RKO (cell line): ENCODE measurements at places on chromosomes 12 and 14.

- DNase-seq = no peak
These were observed 37.4 kb downstream of the ANKRD9 start for GRCh38 chr14:102471921-102472790.

GRCh38 chr12:75260316-75260715, 50.7 kb upstream of the KCNC2 start:
- DNase-seq = no peak

GRCh38 chr12:19964549-19964948, 403.8 kb upstream of the PDE3A start:
- no peak for DNase-seq

DNA sequence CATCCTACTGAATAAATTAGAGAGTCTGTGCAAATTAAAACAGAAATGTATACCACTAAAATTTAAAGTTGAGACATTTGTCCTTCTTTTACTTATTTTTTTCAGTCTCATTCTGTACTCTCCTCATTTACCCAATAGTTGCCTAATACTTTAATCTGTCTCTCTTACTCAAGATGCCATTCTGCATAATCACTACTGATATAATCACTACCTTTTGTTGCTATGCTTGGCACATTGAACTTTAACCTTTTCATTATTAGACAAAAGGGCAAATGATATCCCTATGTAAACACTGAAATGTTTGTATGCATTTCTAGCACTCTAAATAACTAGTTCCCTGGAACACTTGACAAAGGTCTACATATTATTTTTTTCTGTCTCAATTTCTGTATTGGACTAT, 1108.3 kb upstream of the FLRT2 start:
- no peak for DNase-seq

DNA sequence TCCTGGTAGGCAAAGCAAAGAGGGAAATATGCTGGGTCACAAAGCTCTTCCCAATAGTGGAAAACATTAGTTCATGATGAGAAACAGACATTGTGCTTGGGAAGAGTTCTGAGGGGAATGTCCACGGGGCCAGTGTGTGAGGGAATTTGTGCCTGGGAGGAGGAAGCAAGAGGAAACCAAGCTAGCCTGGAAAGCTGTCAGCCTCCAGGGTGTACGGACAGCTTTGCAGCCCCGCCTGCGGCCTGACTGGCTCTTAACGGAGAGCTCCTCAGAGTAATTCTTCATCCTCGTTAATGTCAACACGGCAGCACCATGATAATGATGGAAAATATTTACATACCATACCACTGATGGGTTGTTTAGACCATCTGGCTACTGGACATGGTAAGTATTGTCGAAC, 32.4 kb downstream of the PITPNM2 start:
- no peak for DNase-seq

DNA sequence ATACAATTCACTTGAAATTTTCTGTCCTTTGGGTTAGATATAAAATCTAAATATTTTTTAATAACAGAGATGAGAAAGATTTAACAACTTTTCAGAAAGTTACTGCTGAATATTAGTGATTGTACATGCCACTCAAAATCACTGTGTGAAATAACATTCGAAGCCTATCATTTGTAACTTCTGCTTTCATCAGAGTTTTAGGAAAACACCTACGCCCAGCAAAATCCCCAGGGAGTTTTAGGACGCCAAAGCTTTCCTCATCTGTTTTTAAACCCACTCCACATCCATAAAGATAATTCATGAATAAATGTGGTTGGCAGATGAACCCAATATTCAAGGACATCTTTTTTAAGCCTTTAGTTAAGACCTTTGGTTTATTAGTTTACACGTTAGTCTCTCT, 23.9 kb downstream of the TC2N start:
- DNase-seq = no peak

GRCh38 chr12:47773062-47773857, at the start of gene SLC48A1:
TSS of gene SLC48A1 (plus strand) at chr12:47773238. CDS start at chr12:47773305, 67 bp downstream.
- peak; percentile 74 for DNase-seq

DNA sequence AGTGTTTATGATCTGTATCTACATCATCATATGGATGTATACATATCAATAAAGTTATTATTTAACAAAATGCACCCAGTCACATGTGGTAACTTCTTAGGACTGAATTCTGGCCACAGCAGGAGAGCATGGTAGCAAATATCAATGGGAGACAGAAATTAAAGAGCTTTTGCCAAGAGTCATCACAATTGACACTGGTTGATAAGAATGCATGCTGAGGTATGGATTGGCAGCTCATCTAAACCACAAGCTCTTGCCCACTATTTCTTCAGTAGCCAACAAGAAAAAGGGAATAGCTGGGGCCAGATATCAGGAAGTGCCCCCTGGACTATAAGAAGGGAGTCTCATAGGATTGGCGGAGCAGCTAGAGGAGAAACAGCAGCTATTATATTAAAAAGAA, 9.4 kb upstream of the PTGR2 start:
- DNase-seq = no peak

DNA sequence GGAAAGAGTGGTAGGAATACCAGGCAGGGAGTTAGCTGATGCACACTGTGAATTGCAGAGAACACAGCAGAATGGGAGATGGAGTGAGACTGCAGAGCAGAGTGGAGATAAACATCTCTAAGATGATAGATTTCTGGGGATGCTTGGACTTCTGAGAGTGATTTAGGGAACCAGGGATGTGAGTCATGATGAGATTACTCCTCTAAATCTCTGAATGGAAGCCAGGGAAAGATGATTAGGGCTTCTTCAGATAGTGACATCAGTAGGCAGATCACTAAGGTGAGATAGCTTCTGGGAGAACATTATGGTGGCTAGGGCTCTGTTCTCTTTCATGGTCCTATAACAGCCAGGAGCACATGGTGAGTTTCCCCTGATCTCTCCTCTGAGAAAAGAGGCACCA, 501.5 kb upstream of the USP15 start:
- peak; percentile 16 for DNase-seq

DNA sequence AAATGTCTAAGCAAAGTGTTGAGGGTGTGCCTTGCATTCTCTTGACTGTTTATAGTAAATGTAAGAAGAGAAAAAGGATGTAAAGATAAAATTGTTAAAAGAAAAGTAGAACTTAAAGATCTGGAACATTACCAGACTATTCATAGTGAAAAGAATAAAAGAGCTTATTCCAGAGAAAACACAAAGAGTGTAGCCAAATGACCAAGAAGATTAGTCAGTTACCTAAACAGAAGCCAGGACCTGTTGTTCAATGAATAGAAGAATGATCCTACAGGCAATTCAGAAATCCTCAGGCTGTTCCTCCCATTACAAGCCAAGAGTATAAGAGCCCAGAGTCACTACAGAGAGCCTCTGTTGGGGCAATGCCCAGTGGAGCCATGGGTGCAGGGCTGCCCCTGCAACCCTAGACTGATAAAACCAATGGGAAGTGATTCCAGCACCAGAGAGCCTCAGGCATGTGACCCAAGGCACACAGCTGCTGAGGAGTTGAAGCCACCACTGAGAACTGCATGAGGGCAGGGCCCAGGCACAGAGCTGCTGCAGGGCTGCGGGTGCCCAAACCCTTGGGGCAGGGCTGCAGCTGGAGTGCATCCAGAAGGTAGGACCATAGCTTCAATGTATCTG, 91.1 kb upstream of the SLC38A4 start:
- no peak for DNase-seq

GRCh38 chr12:71746974-71747611, 7.6 kb upstream of the RAB21 start:
- peak; percentile 85 for DNase-seq

GRCh38 chr12:26331960-26332359, 136.6 kb downstream of the SSPN start:
- no peak for DNase-seq

DNA sequence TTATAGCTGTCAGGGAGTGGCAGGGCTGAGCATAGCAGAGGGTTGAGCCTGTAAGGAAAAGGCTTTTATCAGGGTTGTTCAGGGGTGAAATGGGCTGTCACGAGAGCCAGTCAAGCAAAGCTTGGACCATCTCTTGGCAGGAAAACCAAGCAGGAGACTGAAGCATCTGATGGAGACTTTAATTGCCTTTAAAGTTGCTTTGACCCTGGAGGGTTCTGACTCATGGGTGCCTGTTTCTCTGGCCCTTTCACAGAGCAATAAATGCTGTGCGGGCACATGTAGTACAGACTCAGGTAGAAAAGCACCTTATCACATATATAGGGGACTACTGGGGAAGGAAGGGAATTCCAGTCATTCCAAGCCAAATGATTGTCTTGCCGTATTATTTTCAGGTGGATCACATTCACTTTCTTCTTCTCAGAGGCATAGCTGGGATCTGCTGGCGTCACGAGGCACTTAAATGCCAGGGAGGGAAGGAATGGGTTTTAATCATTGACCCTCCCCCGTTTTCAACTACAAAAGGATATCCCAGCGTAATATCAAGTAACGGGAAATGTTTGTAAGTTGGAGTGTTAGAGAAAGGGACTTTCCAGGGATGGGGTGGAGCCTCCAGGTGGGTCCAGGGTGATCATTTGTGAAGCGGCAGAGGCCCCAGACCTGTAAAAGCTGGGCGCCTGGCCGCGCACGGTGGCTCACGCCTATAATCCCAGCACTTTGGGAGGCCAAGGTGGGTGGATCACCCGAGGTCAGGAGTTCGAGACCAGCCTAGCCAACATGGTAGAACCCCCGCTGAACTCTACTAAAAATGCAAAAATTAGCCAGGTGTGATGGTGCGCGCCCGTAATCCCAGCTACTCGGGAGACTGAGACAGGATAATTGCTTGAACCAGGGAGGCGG, 34.9 kb downstream of the PLEKHD1 start:
- no peak for DNase-seq

DNA sequence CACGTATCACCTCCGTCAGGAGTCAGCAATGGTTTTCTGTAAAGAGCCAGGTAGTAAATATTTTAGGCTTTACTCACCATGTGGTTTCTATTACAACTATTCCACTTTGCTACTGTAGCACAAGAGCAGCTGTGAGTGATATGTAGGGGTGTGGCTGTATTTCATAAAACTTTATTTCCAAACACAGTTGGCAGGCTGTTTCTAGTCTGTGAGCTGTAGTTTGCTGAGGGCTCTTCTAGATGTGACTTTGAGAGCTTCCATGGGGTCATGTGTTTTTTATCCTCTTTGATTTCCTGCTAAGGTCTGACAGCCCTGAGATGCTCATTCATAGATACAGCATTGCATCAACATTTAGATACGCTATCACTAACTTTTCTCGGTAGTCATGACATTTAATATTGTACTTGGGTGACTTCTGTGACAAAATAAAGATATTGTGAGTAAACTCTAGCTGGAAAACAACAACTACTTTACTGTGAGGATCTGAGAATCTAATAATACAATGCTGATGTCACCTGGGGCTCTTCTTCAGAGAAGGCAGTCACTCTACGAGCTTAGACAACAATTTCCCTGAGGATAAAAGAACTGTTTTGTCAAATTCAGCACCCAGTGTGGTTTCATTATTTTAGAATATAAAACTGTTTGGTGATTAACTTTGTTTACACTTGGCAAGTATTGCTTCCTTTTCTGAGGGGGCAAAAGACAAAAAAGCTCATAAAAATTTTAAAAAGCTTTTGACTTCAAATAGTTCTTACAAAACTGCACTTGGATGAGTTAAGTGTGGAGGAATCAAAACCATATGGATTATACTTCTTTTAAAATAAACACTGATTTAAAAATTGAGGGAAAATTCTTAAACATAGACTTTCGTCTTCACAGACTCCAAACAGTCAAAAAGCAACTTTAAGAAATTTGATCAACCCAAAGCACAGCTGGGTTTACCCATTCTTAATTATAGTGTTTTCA, 231.2 kb upstream of the DCN start:
- no peak for DNase-seq

DNA sequence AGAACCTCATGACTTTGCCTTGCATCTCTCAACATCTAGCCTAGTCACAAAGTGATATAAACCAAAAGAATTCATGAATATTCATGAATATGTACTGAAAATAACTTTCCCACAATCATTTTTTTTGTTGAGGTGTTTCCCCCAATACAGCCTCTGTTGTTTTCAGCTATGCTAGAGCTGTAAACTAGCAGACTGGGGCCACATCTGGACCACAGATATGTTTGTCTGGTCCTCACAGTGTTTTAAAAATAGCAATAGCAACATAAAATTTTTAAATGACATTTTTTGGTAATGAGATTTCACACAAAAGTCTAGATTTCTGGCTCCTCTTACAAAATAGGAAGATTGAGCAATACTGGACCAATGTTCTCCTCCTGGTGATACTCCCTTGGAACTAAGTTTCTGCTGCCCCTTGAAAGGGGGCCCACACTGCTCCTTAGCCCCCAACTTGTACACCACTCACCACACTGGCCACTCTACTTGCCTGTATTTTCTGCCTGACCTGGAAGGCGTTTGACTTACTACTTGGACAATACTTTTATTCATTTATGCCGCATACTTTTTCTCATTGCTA, 81.2 kb downstream of the BMP4 start:
- DNase-seq = no peak

GRCh38 chr14:76677534-76678145, 83.6 kb upstream of the VASH1 start:
- no peak for DNase-seq

DNA sequence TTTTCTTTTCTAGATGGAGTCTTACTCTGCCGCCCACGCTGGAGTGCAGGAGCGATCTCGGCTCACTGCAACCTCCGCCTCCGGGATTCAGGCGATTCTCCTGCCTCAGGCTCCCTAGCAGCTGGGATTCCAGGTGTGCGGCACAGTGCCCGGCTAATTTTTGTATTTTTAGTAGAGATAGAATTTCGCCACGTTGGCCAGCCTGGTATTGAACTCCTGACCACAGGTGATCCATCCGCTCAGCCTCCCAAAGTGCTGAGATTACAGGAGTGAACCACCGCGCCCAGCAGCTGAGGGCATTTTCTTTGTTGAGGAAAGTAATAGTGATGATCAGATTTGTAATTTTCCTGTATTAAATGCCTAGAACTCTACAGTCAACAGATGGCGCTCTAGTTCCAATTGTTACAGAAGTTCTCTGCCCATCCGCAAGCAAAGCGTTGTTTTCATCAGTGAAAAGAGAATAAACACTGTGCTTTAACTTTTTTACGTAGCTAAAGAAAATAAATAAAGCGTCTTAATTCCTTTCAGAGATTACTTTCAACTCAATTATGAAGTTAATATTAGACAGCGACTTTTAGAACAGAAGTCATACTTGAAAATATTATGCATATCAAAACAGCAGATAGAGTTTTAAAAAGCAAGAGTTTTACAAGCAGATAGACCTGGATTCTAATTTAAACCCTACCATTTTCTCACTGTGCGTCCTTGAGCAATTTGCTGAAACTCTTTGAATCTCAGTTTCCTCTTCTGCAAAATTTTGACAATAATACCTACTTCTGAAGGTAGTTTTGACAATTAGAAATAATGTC, 335.1 kb downstream of the DUSP6 start:
- peak; percentile 87 for DNase-seq

DNA sequence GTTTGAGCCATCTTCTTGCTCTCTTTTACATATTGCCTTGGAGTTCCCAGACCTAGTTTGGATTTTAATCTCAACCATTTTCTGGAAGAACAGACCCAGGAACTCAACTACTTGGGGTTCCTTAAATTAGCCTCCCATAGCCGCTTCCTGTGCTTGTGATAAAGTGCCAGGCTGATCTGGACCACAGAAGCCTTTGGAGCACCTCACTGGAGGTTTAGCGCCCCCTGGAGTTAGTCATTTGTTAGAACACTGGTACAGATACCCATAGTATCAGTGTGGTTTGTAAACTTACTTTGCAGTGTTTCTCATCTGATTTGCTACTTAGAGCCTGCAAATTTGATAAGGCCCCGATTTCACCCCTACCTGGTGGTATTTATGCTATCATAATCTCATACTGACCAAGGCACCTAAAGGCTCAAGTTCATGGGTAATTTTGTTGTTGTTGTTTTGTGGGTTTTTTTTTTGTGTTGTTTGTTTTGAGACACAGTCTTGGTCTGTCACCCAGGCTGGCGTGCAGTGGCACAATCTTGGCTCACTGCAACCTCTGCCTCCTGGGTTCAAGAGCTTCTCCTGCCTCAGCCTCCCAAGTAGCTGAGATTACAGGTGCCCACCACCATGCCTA, 3.7 kb downstream of the UNC119B start:
- DNase-seq = peak; percentile 90
